HT-29 (cell line): ENCODE measurements at places on chromosomes 2 and 18.

- DNase-seq, result no peak
Observed at GRCh38 chr2:208025814-208026184, 472 bp upstream of the PLEKHM3 start.

DNA sequence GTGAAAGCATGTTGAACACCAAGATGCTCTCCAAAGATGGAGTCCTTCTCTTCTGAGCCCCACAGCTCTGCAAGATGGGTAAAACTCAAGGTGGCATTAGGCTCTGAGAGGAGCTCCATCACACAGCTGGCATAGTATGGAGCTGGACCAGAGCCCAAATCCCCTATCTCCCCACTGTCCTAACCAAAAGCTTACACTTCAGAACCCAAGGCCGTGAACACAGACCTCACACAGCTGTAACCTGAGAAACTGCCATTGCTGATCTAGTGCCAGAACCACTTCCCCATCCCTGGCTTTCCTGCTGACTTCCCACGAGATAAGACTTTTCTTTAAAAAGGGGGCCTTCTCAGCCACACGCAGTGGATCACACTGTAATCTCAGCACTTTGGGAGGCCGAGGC lies 25.0 kb downstream of the TTC32 start:
- DNase-seq, result no peak

- DNase-seq, result no peak
Observed at GRCh38 chr18:69127873-69128500, 272.7 kb upstream of the DOK6 start.

- DNase-seq, result peak; percentile 72
Observed at GRCh38 chr18:62450546-62451410, 72.0 kb upstream of the ZCCHC2 start.

GRCh38 chr2:17558878-17559277 lies 18.4 kb downstream of the VSNL1 start:
- no peak for DNase-seq

DNA sequence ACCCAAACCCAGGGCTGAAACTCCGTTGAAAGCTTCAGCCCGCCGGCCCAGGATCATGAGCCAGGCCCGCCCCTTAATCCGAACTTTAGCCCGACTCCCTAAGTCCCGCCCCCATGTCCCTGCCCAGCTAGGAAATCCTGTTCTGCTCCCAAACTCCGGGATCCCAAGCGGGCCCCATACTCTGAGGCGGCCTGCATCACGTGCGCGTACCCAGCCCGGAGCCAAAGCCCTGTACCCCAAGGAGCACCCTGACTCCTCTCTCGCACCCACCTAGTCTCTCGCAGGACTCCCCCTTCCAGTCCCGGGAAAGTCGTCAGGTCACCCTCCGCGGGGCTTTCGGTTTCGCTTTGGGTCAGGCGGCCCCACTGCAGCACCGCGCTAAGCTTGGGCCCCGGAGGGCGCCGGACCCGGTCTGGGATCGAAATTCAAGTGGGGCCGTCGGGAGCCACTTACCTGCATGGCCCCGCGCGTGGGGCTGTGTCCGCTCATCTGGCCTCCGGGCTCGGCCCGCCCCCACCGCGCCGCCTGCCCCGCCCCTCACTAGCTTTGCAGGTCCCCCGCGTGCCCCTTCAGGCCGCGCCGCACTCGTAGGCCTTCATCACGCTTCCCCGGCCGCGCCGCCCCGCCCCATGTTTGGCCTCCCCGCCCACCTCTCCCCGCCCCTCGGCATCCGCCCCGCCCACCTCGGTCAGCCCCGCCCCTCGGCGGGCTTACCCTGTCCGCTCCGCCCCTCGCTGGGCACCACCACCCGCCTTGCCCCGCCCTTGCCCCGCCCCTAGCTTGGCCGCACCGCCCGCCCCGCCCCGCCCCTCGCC lies at the start of gene DNPEP:
Gene DNPEP (minus strand): TSS at position 607 of the 815 bp plus-strand sequence. CDS start 118 bp downstream, at position 489.
- peak; percentile 87 for DNase-seq

DNA sequence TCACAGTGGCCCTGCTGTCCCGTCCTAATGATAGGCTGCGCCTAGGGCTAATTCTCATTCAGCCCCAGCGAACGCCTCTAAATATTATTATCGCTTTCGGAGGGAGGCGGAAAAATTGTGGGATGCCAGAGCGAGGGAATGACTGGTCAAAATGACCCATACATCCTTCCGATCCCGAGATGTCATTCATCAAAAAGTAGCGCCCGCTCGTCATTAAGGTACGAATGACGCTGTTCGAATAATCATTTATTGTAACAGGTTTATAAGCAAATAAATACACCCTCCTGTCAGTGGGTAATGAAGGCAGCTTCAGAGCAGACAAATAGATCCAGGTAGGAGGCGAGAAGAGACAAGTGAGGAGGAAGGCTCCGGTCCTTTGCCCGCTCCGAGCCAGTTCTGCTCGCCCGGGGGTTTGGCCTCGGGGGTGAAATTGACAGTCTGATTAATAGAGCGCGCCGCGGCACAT lies at the start of gene EVX2:
Gene EVX2 (minus strand): TSS at position 167 of the 466 bp plus-strand sequence. CDS start 186 bp downstream, outside the sequence.
- DNase-seq, result no peak
